ENCODE measurements at places on chromosomes 5 and 9.

DNA sequence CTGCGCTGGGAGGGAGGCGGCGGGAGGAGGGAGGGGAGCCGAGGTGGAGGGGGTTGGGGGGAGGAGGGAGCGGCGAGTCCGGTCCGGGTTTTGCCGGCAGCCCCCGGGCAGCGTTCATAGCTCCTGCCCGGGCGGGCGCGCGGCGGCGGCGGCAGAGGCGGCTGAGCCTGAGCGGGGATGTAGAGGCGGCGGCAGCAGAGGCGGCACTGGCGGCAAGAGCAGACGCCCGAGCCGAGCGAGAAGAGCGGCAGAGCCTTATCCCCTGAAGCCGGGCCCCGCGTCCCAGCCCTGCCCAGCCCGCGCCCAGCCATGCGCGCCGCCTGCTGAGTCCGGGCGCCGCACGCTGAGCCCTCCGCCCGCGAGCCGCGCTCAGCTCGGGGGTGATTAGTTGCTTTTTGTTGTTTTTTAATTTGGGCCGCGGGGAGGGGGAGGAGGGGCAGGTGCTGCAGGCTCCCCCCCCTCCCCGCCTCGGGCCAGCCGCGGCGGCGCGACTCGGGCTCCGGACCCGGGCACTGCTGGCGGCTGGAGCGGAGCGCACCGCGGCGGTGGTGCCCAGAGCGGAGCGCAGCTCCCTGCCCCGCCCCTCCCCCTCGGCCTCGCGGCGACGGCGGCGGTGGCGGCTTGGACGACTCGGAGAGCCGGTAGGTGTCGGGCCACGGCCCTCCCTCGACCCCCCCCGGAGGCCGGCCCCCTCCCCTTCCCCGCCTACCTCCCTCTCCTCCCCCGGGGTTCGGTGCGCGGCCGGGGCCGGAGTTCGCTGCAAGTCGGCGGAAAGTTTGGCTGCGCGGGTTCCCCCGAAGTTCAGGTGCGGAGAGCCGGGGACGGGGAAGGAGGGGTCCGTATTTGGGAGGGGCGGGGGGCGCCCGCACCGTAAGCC is at the start of gene CXXC5:
Gene CXXC5, plus strand, starts transcription at position 145 of the 877 bp plus-strand sequence. CDS start 32,175 bp downstream, outside the sequence.
- no peak for DNase-seq

GRCh38 chr9:105693435-105694189 is 729 bp upstream of the TMEM38B start:
- DNase-seq = no peak

GRCh38 chr5:68288707-68289134 is 73.2 kb downstream of the PIK3R1 start:
- DNase-seq = no peak

- no peak for DNase-seq
Observed at GRCh38 chr5:58675341-58675740, 92.5 kb downstream of the RAB3C start.

DNA sequence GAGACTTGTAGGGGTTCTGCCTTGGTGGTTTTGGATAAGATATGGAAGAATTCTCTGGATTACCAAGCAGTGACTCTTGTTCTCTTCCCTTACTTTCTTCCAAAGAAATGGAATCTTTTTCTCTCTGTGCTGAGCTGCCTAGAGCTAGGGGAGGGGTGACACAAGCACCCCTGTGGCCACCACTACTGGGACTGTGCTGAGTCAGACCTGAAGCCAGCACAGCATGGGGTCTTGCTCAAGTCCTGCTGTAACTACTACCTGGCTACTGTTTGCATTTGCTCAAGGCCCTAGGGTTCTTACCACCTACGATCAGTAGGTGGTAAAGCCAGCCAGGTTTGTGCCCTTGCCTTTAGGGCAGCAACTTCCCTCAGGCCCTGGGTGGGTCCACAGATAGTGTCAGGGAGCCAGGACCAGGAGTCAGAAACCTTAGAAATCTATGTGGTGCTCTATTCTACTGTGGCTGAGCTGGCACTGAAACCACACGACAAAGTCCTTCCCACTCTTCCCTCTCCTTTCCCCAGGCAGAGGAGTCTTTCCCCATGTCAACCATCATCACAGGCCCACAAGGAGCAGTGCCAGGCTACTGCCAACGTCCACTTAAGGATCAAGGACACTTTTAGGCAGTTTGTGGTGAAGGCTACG is 53.8 kb downstream of the SREK1 start:
- DNase-seq = no peak

GRCh38 chr5:107456281-107456715 is 214.4 kb downstream of the EFNA5 start:
- no peak for DNase-seq

GRCh38 chr9:4936823-4937222 is 48.2 kb upstream of the JAK2 start:
- DNase-seq = no peak

GRCh38 chr9:8254541-8254940 is 455.0 kb upstream of the DMAC1 start:
- no peak for DNase-seq

- DNase-seq = no peak
Observed at GRCh38 chr5:110653231-110653970, 73.1 kb downstream of the TMEM232 start.

- DNase-seq = no peak
Observed at GRCh38 chr5:52728224-52728623, 59.5 kb upstream of the ITGA1 start.
